Karpas-422 (cell line): ENCODE measurements at places on chromosomes 7 and 10. TPM values are rescaled to one million over a fixed set of nuclear protein-coding genes. Genes with fewer than 3 reads are reported as not detected.

DNA sequence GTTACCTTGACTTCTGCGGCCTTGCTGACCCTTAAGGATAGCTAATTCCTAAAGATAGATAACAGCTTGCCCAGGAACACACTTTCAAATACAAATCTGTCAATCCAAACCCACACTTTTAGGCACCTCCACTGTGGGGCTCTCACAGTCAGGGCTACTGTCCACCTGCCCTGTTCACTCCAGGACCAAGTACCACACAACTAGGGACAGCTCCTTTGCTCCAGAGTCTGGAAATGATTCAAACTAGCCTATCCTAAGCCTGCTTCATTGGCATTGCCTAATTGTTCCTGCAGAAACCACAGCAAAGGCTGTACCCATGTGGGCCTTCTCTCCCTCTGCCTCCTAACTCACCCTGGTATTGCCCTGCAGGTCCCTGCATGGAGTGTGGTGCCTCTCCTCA lies 538.9 kb upstream of the IGFBP3 start:
- H3K36me3 ChIP-seq: no peaks in the 10 kb centered on the region
- no peak for DNase-seq
- H3K27me3 ChIP-seq: no peaks in the 10 kb centered on the region
- H3K4me1 ChIP-seq: no peaks in the 10 kb centered on the region
- no peak overlapping the region for H3K27ac ChIP-seq
- H3K4me3 ChIP-seq: no peak overlapping the region

GRCh38 chr7:106485031-106485551 lies 175.9 kb downstream of the CCDC71L start:
- no peak overlapping the region for H3K4me3 ChIP-seq
- H3K36me3 ChIP-seq: no peaks in the 10 kb centered on the region
- H3K27me3 ChIP-seq: no peaks in the 10 kb centered on the region
- DNase-seq: no peak
- no peaks in the 10 kb centered on the region for H3K4me1 ChIP-seq

DNA sequence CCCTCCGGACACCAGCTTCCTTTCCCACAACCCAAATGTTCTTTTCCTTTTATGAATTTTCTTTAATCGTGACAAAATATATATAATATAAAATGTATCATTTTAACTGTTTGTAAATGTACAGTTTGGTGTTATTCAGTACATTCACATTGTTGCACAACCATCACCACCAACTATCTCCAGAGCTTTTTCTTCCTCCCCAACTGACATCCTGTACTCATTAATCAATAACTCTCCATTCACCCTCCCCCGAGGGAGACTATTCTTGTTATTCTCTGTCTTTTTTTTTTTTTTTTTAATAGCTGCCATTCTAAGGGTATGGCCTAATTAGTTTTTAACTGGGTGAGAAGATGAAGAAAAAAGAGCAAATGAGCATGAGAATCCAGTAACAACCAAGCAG lies 30.6 kb upstream of the ITGB1 start:
- H3K27me3 ChIP-seq: no peaks in the 10 kb centered on the region
- peak overlapping the region; percentile 94 for H3K27ac ChIP-seq
- H3K4me3 ChIP-seq: no peak overlapping the region
- no peaks in the 10 kb centered on the region for H3K36me3 ChIP-seq
- peaks cover 71% of the 10 kb centered on the region for H3K4me1 ChIP-seq
- peak; percentile 76 for DNase-seq

GRCh38 chr7:8638076-8638475 lies 204.7 kb downstream of the NXPH1 start:
- DNase-seq: no peak
- H3K4me1 ChIP-seq: no peaks in the 10 kb centered on the region
- H3K27me3 ChIP-seq: no peaks in the 10 kb centered on the region
- H3K36me3 ChIP-seq: no peaks in the 10 kb centered on the region

- no peak for DNase-seq
- no peaks in the 10 kb centered on the region; the same call in 1 of the 2 replicates for H3K27me3 ChIP-seq
- no peak overlapping the region for H3K27ac ChIP-seq
- H3K4me3 ChIP-seq: no peak overlapping the region
- peaks cover 6% of the 10 kb centered on the region for H3K4me1 ChIP-seq
These were observed 107.8 kb downstream of the ADARB2 start for GRCh38 chr10:1629326-1630198.

DNA sequence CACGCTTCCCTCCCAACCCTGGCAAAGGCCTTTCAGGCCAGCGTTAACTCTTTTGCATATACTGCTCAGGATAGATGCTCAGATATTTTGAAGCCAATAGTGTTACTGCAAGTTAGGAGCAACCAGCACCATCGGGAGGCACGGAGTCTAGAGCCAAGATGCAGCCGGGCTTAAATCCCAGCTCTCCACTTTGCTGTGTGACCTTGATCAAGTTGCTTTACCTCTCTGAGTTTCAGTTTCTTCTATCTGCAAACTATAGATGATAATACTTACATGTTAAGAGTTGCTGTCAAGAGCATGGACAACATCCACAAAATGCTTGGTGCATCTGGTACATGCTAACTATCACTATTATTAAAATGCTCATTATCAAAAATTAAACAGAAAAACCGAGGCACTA lies 45.4 kb upstream of the C7orf33 start:
- H3K4me3 ChIP-seq: no peak overlapping the region
- no peaks in the 10 kb centered on the region for H3K4me1 ChIP-seq
- DNase-seq: no peak
- H3K27ac ChIP-seq: no peak overlapping the region
- H3K27me3 ChIP-seq: no peaks in the 10 kb centered on the region

GRCh38 chr10:98589007-98589406 lies 142.3 kb upstream of the HPS1 start:
- no peak overlapping the region for H3K4me3 ChIP-seq
- no peaks in the 10 kb centered on the region for H3K4me1 ChIP-seq
- no peak overlapping the region for H3K27ac ChIP-seq
- DNase-seq: no peak

DNA sequence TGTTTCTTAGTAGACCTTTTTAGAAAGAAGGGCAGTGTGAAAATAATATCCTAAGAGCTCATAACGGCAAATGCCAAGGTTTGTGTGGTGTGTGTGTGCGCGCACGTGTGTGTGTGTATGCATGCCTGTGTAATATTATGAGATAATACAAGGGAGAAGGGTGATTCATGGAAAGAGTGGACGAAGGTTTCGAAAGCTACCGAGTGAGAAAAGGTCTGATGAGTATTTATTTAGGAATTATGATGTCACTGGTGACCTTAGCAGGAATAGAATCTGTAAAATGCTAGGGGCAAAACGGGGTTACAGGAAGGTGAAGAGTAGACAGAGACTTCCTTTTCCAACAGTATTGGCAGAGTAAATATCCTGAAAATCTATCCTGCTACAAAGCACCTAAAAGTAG lies 107.3 kb downstream of the AHR start:
- no peak overlapping the region for H3K4me3 ChIP-seq
- no peaks in the 10 kb centered on the region for H3K36me3 ChIP-seq
- H3K4me1 ChIP-seq: peaks cover 18% of the 10 kb centered on the region
- no peak overlapping the region for H3K27ac ChIP-seq
- no peaks in the 10 kb centered on the region for H3K27me3 ChIP-seq
- no peak for DNase-seq

- H3K27ac ChIP-seq: no peak overlapping the region
- H3K4me3 ChIP-seq: no peak overlapping the region
- peak; percentile 42 for DNase-seq
- no peaks in the 10 kb centered on the region for H3K36me3 ChIP-seq
- H3K4me1 ChIP-seq: no peaks in the 10 kb centered on the region
- no peaks in the 10 kb centered on the region for H3K27me3 ChIP-seq
These were observed 7.1 kb upstream of the SEMA3E start for GRCh38 chr7:83655951-83656556.

- DNase-seq: peak; percentile 57
- H3K36me3 ChIP-seq: no peaks in the 10 kb centered on the region
- no peak overlapping the region for H3K27ac ChIP-seq
- no peaks in the 10 kb centered on the region for H3K27me3 ChIP-seq
These were observed 40.3 kb downstream of the COL17A1 start for GRCh38 chr10:104045151-104046089.

DNA sequence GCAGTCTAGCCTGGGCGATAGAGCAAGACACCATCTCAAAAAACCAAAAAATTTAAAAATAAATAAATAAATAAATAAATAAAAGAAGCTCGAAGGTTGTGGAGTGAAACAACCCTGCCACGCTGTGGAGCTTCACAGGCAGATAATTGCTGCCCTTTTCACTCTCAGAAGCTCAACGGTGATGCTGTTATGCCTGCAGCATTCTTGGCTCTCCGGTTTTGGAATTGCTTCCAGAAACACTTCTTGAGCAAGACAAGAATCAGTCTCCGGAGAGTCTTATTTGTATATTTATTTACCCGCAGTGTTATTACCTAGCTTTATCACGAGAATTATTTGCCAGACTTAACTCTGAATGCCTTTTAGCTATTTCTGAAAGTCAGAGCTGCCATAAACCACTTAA lies 40.5 kb upstream of the UBE2H start:
- no peak overlapping the region for H3K4me3 ChIP-seq
- no peak for DNase-seq
- H3K27ac ChIP-seq: no peak overlapping the region
- no peaks in the 10 kb centered on the region for H3K36me3 ChIP-seq

DNA sequence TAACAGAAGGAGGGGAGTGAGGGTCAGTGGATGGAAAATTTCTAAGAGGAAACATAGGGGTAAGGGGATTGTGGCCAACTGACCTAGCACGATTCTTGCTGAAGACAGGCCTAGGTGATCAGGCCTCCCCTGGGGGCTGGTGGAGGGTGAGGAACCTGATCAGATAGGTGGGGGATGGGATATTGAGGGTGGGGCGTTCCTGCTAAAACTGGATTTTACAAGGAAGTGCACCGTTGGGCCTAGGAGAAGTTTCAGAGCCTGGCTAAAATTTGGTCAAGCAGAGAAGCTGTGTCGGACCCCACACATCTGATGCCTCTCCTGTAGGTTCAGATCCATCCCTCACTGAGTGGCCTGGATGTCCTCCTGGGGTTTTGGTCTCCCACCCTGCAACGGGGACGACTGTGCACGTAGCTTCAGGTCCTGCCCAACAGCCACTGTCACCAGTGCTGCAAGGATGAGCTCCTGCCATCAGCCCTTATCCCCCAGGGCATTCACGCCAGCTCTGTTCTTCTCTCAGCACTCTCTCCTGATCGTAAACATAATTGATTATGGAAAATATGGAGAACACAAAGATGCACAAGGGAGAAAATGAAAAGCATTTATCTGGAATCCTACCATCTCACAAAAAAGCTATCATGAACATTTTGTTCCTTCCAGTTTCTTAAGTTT lies 89.9 kb downstream of the ADCY1 start:
- H3K27ac ChIP-seq: no peak overlapping the region
- H3K4me1 ChIP-seq: no peaks in the 10 kb centered on the region
- H3K36me3 ChIP-seq: no peaks in the 10 kb centered on the region
- no peak overlapping the region for H3K4me3 ChIP-seq
- DNase-seq: no peak

BTBD16 gene
- total RNA-seq: not detected in 2 replicates

CYP26A1 gene
- total RNA-seq: 0.29 TPM in 1 of 2 replicates, not detected in the other
